ENCODE measurements at places on chromosomes 3 and 15. TPM values are rescaled to one million over a fixed set of nuclear protein-coding genes. Genes with fewer than 3 reads are reported as not detected.

- DNase-seq: peak; percentile 79
Observed at GRCh38 chr15:67521029-67521782, at the start of gene C15orf61. C15orf61 (plus strand) TSS chr15:67521131; CDS start chr15:67521249, 118 bp downstream.

GRCh38 chr15:64503197-64503596 lies 42.8 kb downstream of the ZNF609 start:
- no peak for DNase-seq

DNA sequence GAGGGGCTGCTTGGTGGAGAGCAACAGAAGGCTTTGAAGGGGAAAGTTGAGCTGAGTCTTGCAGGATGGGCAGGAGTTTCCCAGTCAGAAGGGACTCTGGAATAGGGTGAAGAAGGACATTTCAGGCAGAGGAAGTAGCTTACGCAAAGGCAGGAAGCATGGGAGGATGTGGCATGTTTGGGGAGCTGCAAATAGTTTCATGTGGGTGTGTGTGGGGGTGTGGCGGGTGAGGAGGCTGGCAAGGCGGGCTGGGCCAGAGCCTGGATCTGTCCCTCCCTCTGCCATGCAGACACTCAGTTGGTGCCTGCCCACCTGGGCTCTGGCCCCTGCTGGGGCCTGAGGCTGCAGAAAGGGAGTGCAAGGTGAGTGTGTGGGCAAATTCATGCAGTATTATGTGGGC lies 10.4 kb downstream of the TEX264 start:
- DNase-seq: no peak

GRCh38 chr3:121817753-121818152 lies 17.1 kb downstream of the IQCB1 start:
- no peak for DNase-seq

DNA sequence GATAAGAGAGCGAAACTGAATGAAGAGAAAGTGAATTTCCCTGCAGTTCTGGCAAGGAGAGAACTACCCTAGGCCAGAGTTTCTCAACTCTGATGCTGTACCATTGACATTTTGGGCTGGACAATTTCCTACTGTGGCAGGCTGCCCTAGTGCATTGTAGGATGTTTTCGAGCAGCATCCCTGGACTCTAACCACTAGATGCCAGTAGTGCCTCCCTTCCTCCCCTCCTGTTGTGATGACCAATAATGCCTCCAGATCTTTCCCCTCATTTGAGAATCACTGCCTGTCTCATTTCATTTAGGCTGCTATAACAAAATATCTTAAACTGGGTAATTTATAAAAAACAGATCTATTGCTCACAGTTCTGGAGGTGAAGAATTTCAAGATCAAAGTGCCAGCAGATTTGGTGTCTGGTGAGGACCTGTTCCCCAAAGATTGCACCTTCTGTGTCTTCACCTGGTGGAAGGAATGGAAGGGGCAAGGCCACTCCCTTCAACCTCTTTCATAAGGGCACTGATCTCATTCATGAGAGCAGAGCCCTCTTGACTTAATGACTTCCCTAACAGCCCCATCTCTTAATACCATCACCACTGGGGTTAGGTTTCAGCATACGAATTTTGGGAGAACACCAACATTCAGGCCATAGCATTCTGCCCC lies 188.9 kb upstream of the MEIS2 start:
- no peak for DNase-seq

DNA sequence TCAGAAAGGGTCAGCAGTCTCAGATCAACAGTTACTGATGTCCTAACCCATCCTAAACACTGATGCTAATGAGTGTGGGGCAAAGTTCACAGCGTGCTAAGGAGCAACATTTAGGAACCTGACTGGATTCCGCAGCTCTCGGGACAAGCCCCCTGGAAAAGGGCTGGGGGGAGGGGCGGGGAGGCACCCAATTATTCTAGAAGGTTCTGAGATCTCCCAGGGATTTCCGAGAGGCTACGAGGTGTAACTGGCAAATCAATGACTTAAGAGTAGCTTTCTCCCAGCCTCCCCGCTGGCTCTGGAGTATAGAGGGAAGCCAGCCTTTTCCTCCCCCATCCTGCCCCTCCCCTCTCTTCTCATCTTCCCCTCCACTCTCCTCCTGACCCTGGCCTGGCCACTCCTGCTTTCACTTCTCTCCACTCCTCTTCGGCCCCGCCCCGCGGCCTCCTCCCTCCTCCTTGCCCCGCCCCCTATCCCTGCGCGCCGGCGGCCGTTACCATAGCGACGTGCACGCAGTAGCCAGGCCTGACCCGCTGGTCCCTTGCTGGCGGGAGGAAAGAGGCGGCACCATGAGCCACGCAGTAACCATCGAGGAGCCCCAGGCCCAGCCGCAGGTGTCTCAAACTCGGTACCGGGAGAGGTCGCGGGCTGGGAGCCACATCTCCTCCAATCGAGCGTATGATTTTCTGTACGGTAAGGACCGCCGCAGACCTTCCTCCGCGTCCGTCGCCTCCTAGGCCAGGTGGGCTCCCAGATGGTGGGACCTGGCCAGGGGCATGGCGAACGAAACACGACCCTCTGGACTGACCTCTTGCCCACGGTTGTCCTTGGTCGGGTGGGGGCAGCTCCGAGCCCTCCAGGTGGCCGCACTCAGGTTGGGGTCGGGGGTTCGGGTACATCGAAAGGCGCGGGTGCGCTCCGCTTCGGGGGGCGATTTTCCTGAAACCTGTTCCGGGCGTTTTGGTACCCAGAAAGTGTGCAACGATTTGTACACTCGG lies at the start of gene CFAP91:
Gene CFAP91, plus strand, starts transcription at position 493 of the 998 bp plus-strand sequence. Its CDS starts 77 bp downstream, at position 570.
- DNase-seq: peak; percentile 90

DNA sequence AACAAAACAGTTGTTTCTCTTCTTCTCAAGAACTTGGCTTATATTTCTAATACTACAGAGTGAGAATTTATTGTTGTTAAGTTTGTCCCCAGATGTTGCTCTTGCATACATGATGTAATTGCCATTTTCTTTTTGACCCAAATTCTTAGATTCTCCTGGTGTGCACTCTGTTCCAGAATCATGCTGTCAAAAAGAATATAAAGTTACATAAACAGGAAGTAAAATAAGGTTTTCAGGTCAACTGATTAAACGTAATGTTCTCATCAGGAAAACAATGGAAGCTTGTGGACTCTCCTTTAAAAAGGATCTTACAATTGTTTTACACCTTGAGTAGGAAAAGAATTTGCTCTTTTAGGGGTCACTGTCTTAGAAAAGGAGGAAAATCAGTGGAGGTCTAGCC lies 121.8 kb downstream of the ADAM10 start:
- DNase-seq: no peak

DNA sequence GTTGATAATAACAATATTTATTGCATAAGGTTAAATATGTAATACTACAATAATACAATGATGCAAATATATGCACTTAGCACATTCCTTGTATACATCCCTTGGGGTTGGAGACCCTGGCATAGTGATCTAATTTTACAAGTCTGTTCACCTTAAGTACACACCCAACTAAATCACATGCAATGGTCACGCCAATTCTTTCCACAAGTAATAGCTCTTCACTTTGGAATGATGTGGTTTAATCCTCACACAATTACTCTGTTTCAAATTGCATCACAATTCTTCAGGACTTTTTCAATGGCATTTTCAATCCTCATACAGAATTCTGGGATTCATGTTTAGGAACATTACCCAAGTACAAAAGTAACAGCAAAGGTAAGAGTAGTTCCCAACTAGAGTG lies 27.3 kb upstream of the SPRED1 start:
- DNase-seq: no peak

PML gene
- 6.4 TPM for total RNA-seq

SPESP1 gene
- total RNA-seq: 0.16 TPM

GPR149 gene
- 0.16 TPM for total RNA-seq

Data from occipital lobe (tissue), 3 donors.